Neural crest cell (in vitro differentiated cells): ENCODE measurements at places on chromosomes 11 and 22.

DNA sequence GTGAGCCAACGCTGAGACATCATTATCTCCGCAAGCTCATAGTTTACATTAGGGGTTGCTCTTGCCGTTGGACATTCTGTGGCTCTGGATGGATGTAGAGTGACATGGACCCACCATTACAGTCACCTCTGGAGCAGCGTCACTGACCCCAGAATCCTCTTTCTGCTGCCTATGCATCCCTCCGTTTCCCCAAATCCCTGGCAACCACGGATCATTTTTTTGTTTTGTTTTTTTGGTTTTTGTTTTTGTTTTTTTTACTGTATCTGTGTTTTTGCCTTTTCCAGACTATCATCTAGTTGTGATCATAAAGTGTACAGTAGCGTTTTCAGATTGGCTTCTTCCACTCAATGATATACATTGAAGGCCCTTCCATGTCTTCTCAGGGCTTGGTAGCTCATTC lies 4.0 kb downstream of the PARVB start:
- no peak for DNase-seq

GRCh38 chr22:26199665-26200064 lies 30.4 kb downstream of the SEZ6L start:
- no peak for DNase-seq

GRCh38 chr11:57314221-57314973 lies 10.4 kb downstream of the TNKS1BP1 start:
- DNase-seq: no peak

- no peak for DNase-seq
Observed at GRCh38 chr22:45434981-45435380, 21.5 kb downstream of the RIBC2 start.
